ENCODE measurements at places on chromosomes 1 and 21.

GRCh38 chr1:205041001-205041715 is 1.9 kb upstream of the CNTN2 start:
- DNase-seq, result no peak

- no peak for DNase-seq
These were observed 516.1 kb downstream of the OMA1 start for GRCh38 chr1:58030456-58030855.

- no peak for DNase-seq
These were observed 45.5 kb downstream of the TNFSF4 start for GRCh38 chr1:173161510-173162221.

- no peak for DNase-seq
These were observed 166.7 kb upstream of the PDE4B start for GRCh38 chr1:65626003-65626402.

- no peak for DNase-seq
These were observed 511.0 kb upstream of the CAMK1G start for GRCh38 chr1:209072481-209072880.

- DNase-seq, result no peak
These were observed 140.0 kb downstream of the ETS2 start for GRCh38 chr21:38945545-38946245.

DNA sequence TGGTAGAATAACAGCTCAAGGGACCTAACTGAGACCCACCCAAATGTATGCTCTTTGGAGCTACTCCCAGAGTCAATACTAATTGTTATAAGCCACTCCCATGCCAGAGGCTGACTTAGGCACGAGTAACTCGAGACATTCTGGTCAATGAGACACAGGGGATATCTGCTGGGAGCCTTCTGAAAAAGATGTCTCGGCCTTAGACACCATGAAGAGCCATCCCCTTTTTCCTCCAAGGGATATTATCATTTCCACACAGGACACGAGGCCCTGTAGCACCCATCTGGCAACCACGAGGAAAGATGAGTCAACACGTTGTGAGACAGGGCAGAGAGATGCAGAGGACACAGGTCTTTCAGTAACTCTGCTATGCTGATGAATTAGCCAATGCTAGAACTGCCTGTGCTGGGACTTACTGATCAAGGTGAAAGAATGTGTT is 30.7 kb downstream of the ITPKB start:
- DNase-seq, result no peak

DNA sequence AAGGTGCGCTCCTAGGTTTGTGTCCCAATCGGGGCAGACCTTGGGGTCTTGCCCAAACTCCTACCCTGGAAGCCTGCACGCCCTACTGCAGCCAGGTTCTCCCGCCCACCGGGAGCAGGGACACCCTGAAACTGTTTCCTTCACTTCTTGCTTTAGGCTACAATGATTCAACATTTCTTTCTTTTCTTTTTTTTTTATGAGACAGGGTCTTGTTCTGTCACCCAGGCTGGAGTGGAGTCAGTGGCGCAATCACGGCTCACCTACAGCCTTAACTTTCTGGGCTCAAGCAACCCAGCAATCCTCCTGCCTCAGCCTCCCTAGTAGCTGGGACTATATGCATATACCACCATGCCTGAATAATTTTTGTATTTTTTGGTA is 75.8 kb downstream of the ITPKB start:
- no peak for DNase-seq

- DNase-seq, result peak; percentile 62
These were observed 570 bp upstream of the PEX10 start for GRCh38 chr1:2412773-2413494.

GRCh38 chr1:197909384-197909783 is 7.0 kb downstream of the C1orf53 start:
- no peak for DNase-seq

GRCh38 chr1:194076646-194077045 is 890.2 kb upstream of the B3GALT2 start:
- no peak for DNase-seq

Measured in urothelium cell line (cell line).